ENCODE measurements at places on chromosomes 12 and 14. TPM values are rescaled to one million over a fixed set of nuclear protein-coding genes. Genes with fewer than 3 reads are reported as not detected.

CCDC198 gene
- under 0.01 TPM for polyA plus RNA-seq

TAS2R9 gene
- not detected for polyA plus RNA-seq

POTEM gene
- polyA plus RNA-seq: not detected

DNA sequence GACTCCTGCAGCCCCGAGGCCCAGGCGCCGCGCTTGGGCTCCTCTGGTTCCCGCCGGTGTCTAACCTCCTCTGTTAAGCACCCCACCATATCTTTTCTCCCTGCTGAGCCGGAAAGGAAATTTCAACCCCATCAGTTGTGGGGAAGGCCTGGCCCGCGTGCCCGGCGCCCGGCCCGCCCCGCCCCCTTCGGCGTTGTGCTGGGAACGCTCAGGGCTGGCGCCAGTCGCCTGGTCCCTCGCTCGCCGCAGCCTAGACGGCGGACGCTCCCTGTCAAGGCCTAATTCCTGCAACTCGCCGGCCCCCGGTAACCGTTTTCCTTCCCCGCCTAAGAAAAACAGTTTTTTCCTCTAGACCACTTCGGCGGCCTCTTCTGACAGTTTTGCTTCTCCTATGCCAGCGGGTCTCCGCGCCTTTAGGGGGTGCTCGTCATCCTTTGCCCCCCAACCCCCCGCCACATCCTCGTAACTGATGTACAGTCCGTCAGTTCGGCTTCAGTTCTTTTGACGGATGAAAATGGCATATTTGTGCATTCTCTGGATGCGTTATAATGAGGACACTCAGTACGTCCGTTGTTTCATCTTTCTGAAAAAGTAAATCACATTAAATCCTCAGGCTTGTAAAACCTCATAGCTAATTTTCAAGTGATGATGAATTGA is 506 bp upstream of the NAP1L1 start:
- peak; percentile 53 for DNase-seq

- no peak for DNase-seq
Observed at GRCh38 chr12:127239781-127240180, 1027.2 kb upstream of the TMEM132C start.

DNA sequence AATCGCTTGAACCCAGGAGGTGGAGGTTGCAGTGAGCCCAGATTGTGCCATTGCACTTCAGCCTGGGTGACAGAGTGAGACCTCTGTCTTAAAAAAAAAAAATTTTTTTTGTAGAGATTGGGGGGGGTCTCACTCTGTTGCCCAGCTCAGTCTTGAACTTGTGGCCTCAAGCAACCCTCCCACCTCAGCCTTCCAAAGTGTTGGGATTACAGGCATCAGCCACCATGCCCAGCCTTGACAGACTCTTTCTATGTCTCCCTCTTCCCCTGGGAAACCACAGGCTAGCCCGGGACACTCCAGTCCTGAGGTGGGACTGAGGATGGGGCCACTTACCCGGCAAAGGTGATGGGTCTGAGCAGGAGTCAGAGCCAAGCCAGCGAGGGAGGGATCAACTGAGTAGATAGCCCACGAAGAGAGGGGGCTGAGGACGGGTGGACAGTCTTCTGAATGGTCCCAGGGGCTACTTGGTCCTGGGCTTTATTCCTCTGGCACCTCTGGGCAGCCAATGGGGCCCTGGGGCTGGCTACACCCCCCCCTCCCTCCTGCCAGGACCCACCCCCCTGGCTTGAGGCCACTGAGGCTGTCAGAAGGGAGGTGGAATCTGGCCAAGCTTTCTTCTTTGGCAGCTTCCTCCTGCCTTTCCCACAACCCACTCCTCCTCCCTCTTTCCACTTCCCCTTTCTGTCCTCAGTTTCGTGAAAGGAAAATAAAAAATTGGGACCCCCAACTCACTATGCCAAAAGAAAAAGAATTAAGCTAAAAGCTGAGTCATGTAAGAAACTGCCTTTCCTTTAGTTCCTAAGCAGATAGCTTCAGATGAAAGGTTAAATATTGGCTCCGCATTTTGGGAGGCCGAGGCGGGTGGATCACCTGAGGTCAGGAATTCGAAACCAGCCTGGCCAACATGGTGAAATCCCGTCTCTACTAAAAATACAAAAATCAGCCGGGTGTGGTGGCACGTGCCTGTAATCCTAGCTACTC is at the start of gene SDS:
Gene SDS (minus strand): TSS at position 453 of the 981 bp plus-strand sequence. CDS start 4,179 bp downstream, outside the sequence.
- DNase-seq: no peak

NFE2 gene
- polyA plus RNA-seq: 2.8 TPM

- no peak for DNase-seq
Observed at GRCh38 chr14:72141084-72141483, 208.9 kb downstream of the RGS6 start.

CEBPE gene
- polyA plus RNA-seq: 0.87 TPM

DNA sequence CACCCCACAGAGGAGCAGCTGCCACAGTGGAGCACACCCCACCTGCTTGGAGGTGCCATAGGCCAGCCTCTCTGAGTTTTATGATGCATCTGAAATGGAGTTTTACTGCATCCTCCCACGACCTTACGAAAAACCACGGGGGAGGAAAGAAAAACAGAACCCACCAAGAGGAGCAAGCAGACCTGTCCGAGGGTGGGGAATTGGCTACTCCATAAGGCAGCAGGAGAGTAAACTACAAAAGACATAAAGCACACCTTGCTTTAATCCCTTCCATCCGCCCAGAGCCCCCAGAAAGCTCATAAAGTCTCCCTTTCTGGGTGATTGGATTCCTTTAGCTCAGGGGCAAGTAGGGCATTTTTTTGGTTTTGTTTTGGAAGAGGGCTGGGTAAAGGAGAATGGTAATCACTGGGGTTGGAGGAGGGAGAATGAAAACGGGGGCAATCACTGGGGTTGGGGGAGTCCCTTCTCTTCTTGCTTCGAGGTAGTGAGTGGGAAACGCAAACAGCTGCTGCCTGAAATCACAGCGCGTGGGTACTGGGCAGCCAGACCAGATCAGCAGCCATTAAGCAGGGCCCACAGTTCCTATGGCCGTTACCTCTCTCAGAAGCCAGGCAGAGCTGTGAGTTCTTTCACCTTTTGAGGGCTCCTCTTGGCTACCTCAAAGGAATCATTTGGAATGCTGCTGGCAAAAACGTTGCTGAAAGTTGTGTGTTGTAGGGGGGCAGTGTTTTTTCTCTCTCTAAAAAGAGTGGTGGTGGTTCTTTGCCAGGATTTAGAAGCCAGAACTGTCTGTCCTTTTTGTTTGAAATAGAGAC is 433.6 kb downstream of the ZFP36L1 start:
- DNase-seq: no peak

DNA sequence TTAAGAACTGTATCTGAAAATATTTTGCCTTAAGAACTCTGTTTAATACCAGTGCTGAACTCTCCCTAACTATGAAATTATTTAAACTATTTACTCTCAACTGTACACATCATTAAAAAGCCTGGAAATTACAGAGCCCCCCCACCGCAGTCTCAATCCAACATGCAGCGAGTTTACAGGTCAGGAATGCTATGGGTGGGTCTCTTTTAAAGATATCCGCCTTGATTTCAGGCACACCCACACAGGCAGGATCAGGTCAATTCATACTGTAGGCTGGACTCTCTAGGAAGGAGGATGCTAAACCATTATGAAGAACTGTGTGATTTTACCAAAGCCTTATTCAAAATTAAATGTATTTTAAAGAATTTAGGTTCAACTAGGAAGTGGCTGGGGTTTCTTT is 16.5 kb downstream of the SPTLC2 start:
- no peak for DNase-seq

GRCh38 chr14:73461478-73462047 is 3.2 kb upstream of the NUMB start:
- no peak for DNase-seq

Data from thymus (tissue), 14 donors.